Urothelium cell line (cell line): ENCODE measurements at places on chromosomes 5 and 9.

GRCh38 chr5:145800181-145800580 is 35.0 kb downstream of the PRELID2 start:
- DNase-seq = no peak

GRCh38 chr5:119951330-119951934 is 322.1 kb downstream of the FAM170A start:
- DNase-seq = no peak

DNA sequence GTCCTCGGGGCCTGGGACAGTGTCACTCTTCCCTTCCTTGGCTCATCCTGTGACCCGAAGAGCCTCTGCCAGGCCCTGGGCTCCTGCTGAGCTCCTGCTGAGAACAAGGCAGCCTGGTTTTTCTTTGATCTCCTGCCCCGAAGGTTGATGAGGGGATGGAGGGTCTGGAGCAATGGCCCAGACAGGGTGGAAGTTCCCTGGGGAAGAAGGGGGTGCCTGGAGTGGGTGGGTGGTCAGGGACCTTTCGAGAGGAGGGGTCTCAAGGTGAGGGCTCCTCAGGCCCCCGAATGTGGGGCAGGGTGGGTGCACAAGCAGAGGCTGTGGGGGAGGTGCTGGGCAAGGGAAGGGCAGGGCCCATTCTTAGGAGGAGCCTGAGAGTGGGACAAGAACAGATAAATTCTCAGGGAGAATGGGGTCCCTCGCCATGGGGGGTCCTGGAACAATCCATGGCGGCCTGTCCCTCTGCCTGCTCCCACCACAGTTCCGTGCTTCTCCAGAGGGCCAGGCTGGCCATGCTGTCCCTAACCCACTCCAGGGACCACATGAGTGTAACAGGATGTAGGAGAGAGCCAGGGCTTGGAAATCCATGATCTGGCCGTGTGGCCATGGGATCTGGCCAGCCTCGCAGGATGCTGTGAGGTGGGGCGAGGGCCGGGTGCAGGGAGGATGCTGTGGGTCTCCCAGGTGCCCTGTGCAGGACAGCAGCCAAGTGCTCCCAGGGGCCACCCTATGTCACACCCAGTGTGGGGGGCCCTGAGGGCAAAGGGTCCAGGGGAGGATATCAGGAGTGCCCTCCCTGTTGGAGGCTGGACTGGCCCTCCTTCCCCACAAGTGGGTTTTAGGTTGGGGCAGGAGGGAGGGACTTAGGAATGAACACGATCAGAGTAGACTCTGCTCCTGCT is 128.5 kb upstream of the LPCAT1 start:
- DNase-seq = no peak

DNA sequence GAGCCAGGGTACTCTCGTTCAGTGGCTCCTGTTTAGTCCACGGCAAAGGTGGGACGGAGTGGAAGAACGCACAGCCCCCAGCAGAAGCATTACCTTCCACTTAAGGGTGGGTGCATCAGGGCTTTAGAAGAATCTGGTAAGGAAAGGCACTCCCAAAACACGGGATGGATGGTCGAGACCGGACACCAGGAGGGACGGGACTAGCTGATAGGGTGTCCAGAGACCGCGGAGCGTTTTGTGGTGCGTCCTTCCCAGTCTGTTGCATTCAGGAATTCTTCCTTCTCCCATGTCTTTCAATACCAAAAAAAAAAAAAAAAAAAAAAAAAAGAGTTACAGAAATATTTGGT is 545 bp upstream of the CTSV start:
- DNase-seq = peak; percentile 52

GRCh38 chr5:64688965-64689364 is 1.3 kb upstream of the SHISAL2B start:
- DNase-seq = no peak

GRCh38 chr9:130555968-130556367 is 23.4 kb upstream of the FUBP3 start:
- peak; percentile 32 for DNase-seq

DNA sequence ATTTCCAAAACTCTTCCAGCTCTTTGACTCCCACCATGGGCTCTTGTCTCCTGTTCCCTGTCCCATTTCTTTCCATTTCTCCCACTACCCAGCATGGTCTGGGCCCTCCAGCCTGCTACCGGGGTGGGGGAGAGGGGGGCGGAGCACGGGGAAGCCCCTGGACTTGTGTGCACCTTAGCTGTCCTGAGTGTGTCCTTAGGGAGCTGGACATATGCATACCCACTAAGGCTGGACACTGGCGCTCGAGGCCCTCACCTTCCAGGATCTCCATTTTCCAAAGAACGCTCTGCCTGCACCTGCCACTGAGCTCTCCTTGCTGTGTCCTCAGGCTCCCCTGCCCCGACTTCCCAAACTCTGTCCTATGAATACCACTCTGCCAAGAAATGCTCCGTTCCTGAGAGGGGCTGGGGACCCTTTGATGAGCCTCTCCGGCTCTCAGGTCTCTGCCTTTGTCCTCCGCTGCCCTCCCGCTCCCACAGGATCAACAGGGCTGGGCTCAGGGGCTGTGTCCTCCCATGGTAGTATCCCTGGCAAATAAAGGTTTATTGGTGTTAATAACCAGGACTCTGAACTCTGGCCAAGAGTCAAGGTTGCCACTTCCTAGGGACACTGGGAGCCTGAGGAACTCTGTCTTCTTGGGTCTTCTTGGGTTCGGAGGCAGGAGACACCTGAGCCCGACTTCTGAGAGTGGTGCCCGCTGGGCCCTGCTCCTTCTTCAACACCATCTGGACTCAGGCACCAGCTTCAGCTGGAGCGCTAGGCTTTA is 831 bp upstream of the SHROOM1 start:
- DNase-seq = no peak

GRCh38 chr5:133627180-133627579 is 14.8 kb upstream of the FSTL4 start:
- DNase-seq = no peak

GRCh38 chr9:27308691-27309390 is 11.9 kb upstream of the EQTN start:
- DNase-seq = no peak

DNA sequence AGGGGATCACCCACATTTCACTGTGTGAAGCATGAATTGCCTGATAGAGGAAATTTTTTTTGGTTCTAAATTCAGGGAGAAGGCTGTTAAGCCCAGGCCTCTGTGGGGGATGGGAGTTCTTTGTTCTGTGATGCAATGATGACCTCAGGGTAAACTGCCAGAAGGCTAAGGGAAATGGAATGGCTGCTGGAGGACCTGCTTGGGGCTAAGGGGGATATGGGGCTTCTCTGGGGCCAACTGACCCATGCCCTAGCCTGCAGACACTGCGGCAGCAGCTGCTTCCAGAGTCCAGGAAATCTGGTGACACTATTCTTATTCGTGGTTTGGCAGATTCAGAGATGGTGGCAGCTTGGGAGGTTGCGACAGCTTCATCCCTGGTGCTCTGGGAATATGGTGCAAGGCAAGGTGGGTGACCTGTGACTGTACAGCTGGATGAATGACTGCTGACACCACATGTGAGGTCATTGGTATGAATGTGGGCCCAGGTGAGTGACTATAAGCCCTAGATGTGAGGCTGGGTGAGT is 30.3 kb downstream of the VCP start:
- no peak for DNase-seq

DNA sequence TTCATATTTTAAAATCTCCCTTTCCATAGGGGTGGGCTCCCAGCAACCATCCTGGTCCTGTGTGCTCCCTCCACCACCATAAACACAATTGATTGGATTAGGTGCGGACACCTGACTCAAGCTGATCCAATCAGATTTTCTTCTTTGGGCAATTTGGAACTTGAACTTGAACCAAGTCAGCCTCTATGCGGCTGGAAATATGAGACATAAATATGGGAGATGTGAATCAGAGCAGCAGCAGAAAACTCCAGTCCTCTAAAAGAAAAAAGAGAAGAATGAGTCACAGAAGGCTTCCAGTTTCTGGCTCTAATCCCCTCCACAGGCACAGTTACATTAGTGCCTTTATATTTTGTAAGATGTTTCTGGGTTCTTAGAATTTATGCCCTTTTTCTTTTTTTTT is 306.6 kb downstream of the MLLT3 start:
- peak; percentile 23 for DNase-seq

GRCh38 chr9:111484572-111484894 is 350 bp upstream of the ECPAS start:
- no peak for DNase-seq

- peak; percentile 85 for DNase-seq
Measured at GRCh38 chr5:123119334-123119986, 30.4 kb downstream of the PRDM6 start.

DNA sequence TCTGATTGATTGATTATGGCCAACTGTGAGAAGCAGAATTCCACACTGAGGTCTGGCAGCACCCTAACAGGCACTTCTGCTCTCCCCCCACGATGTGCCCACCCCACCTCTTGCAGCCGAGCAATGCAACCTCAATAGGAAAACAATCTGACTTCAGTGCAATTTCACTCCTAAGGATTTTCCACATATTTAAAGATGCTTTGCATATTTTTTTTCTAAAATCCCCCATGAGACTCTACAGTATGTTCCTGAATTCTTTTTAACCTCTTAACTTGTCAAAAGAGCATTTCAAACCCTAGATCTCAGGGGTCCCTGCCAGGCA is 243.1 kb downstream of the AUH start:
- DNase-seq = no peak

DNA sequence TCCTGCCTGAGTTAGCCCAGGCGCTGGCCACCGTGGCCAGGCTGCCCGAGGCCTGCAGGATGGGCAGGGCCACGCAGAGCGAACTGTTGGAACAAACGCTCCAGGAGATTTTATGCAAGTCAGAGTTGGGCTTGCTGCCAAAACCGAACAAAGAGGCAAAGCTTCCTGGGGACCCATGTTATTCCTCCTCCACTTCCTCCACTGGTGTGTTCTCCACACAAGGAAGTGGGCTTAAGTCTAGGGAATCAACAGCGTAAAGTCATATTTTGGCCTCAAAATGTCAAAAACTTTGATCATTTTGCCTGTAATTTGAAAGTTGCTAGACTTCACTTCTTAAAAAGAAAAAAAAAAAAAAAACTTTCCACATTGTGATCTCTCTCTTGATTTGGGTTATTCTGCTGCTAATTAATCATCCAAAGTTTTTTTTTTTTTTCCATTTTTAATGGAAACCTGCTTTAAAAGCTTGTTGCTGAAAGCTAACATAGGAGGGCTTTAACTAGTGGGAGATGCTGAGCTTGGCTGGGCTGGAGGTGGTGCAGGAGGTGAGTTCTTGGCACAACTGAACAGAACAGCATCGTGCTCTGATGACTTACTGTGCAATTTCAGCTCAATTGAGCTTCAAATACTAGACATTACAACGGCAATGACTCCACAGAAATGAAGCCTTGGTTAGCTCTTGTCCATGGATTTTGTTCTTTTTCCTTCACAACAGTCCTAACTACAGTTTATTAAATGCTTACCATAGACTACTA is 73.0 kb downstream of the PTPDC1 start:
- DNase-seq = peak; percentile 45

DNA sequence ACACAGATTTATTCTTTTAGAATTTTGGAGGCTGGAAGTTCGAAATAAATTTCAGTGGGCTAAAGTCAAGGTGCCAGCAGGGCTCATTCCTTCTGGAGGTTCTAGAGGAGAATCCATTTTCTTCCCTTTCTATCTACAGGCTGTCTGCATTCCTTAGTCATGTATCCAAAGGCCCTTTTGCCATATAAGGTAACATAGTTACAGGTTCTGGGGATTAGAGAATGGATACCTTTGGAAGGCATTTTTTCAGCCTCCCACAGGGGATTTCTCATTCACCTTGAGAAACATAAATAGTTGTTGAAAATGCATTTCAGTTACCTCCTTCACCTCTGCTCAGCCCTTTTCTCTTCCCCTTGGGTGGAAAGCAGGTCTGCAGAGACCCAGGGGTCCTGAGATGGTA is 280.0 kb upstream of the MAP3K1 start:
- DNase-seq = no peak

DNA sequence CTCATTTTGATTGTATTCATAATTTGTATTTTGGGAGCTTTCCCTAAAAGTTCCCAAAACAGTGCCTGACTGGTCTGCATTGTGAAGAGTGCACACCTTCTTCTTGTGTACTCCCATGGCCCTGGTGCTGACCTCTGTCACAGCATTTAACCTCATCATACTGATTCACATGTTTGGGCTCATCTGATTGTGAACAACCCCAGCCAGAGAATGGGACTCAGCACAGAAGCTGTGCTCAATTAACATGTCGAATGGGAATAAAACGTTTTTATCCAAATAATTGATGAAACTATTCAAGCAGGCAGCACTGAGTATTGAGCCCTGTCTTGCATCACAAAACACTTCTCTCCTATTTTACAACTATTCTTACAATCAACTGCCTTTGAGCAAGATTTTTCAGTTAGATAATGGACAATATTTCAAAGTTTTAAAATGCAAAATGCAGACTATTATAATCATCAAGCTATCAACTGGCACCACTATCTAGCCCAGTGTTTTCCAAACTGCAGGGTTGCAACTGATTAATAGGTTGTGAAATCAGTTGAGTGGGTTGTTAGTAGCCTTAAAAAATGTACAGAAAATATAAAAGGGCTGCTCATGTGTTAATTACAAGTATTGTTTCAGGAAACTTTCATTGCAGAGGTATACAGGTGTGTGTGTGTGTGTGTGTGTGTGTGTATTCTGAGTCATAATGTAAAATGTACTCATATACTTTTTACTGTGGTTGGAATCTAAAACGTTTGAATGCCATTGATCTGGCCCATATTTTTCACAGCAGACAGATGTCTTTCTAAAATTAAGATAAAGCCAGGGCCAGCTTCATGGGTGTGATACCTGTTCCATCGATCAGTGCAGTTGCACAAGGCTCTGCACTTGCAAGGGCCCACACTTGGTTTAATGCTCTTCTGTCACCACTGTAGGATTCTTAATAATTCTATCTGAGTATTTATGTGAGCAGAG is 190.5 kb downstream of the PIK3R1 start:
- no peak for DNase-seq

GRCh38 chr5:76641514-76642120 is 18.4 kb upstream of the F2RL2 start:
- DNase-seq = peak; percentile 36

GRCh38 chr9:72909428-72909827 is 43.4 kb downstream of the ALDH1A1 start:
- DNase-seq = no peak

DNA sequence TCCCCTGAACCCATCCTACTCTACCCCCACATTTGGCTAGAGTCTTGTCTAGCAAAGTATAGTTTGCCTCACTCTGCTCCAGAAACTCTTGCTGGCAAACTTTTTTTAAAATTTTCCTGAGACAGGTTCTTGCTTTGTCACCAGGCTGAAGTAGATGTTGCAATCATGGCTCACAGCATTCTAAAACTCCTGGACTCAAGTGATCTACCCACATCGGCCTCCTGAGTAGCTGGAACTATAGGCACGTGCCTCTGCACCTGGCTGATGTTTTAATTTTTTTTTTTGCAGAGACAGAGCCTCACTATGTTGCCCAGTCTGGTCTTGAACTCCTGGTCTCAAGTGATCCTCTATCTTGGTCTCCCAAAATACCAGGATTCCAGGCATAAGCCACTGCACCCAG is 175.8 kb upstream of the FBXL17 start:
- DNase-seq = no peak

DNA sequence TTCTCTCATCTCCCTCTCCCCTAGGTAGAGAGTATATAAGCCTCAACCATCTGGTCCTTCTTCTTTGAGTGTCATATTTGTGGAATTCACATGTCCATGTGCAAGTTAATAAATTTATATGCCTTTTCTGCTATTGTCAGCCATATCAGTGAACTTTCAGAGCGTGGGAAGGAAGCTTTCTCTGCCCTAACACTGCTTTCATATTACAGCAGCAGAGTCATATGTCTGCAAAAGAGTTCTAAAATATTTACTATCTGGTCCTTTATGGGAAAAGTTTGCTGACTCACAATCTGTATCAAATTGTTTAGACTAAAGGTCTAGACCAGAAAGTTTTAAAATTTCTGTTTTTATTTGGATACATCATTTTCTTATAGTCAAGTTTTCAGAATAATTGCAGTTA is 669.0 kb downstream of the LRRC70 start:
- no peak for DNase-seq

GRCh38 chr5:138659561-138659960 is 84.4 kb upstream of the HSPA9 start:
- no peak for DNase-seq
